ENCODE measurements at places on chromosomes 5 and 9. TPM values are rescaled to one million over a fixed set of nuclear protein-coding genes. Genes with fewer than 3 reads are reported as not detected.

The MYMK gene
- not detected for total RNA-seq

The ZBED3 gene
- 11.9 TPM for total RNA-seq

The LCN1 gene
- total RNA-seq: not detected

The TAF11L10 gene
- not detected for total RNA-seq

- no peak for DNase-seq
Observed at GRCh38 chr5:156379206-156379605, 52.2 kb downstream of the SGCD start.

- no peak for DNase-seq
Observed at GRCh38 chr5:171577042-171577758, 157.8 kb downstream of the FGF18 start.

GRCh38 chr9:130104491-130105193 is 50.9 kb downstream of the GPR107 start:
- no peak for DNase-seq

GRCh38 chr9:98365781-98366180 is 110.3 kb upstream of the TBC1D2 start:
- DNase-seq: no peak

DNA sequence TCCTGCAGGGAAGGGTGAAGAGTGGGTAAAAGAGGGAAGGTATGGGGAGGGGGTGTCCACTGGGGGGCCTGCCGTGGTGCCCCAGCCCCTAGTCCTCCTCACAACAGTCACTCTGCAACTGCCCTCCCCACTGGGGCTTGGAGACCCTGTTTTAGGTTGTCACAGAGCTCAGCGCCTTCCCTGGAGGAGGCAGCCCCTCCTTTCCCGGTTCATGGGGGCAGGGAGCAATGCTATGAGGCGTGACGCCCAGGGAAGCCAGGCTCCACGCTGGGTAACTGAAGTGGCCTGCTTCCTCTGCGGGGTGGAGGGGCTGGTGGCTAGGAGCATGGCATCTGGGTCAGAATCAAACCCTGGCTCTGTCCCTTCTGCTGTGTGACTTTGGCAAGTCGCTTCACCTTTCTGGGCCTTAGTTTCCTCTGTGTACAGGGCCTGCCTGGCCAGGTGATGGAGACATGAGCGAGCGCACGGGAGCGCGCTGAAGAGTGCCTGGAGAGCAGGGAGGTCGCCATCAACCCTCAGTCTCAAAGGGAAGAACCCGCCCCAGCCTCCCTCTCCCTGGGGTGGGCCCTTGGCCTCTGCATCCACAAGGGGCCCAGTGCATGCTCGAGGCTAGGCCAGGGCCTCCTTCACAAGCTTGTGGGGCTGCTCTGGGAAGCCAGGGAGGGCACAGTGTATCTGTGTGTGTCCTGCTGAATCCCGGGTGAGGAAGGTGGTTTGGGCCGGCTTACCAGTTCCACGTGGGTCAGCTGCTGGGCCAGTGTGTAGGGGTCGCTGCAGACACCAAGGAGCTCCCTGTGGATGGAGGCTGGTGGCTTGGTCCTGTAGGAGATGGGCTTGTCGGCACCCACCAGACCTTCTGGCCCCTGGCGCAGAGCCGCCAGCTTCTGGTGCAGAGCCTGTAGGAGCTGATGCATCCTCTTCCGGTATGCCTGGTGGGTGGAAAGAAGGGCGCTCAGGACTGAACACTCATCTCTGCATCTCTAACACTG is 56.4 kb upstream of the RNF130 start:
- no peak for DNase-seq

DNA sequence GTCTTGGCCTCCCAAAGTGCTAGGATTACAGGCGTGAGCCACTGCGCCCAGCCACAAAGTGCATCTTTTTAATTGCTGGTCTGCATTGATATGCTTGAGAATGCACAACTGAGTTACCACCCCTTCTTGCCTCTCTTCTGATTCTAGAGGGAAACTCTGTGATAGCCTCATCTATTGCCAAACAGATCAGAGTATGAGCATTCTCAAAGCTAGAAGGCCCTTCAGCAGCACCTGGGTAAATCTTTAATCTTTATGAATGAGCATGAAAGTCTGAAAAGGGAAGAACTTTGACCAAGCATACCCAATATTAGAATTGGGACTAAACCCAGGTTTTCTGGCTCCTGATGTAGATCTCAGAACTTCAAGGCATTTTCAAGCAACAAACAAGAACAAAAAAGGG is 298.3 kb upstream of the TNC start:
- no peak for DNase-seq

- no peak for DNase-seq
Observed at GRCh38 chr9:127968042-127968441, 12.7 kb downstream of the EEIG1 start.

DNA sequence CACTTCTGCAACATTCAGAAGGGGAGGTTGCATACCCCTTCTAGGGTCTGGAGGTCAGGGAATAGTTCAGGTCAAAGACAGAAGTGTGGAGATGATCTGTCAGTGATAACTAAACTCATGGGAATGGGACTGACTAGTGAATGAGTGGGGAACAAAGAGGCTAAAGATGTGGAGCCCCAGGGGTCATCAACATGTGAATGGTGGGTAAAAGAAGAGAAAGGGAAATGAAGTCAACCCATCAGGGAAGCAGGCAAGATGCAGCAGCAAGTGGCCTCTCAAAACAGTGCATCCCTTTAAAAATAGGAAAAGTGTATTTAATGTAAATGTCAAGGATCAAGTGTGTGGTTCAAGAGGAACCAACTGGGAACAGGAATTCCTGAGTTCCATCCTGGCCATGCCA is 69.9 kb downstream of the PLPPR1 start:
- no peak for DNase-seq

DNA sequence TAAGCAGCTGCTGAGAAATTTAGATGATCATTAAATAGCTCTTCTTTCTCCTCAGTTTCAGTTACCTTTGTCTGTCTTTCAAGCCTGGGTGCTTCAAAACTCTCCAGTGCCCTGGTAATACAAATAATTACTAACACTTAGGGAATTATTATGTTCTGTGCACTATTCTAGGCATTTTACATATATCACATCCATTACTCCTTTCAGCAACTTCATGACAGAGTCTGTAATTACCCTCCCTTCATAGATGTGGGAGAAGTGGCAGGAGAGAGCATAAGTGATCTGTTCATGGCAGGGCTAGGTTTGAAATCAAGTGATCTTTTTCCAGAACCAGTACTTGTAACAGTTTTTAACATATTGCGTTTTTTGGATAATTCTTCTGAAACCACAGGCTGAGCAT is 32.0 kb downstream of the MAN2A1 start:
- DNase-seq: no peak

DNA sequence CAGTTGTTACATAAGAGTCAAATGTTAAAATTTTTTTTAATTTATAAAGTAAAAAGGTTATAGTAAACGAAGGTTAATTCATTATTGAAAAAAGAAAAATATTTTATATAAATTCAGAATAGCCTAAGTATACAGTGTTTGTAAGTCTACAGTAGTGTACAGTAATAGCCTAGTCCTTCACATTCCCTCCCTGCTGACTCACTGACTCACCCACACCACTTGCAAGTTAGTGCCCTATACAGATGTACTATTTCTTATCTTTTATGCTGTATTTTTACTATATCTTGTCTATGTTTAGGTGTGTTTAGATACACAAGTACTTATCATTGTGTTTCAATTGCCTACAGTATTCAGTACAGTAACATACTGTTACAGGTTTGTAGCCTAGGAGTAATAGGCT is 57.6 kb downstream of the MAMDC2 start:
- no peak for DNase-seq

DNA sequence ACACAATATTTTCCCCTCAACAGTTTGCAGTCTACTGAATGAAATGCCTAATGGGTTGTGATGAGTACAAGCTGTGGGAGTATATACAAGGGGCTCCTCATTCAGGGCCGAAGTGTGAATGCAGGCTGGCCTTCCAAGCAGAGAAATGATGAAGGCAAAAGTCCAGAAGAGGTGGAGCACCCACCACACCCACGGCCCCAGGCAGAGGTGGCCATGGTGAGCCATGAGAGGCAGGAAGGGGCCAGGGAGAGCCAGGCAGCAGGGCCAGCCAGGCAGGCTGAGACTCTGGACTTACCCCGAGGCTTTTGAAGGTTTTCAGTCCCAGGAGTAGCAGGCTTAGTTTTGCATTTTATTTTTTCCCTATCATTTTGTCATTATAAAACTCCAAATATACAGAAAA is 218.1 kb downstream of the AUH start:
- DNase-seq: no peak

All from left lung (tissue), 14 donors.